ENCODE measurements at places on chromosomes 4 and X. TPM values are rescaled to one million over a fixed set of nuclear protein-coding genes. Genes with fewer than 3 reads are reported as not detected.

The SPARCL1 gene
- total RNA-seq = not detected

The DMP1 gene
- total RNA-seq = 0.06 TPM

The BEX5 gene
- total RNA-seq = not detected

The GYPA gene
- not detected for total RNA-seq

The NPY5R gene
- total RNA-seq = not detected

The DMD gene
- total RNA-seq = not detected

The SERPINA7 gene
- total RNA-seq = not detected

The GSX2 gene
- total RNA-seq = not detected
